ENCODE measurements at places on chromosomes 16 and 17.

- DNase-seq, result no peak
Observed at GRCh38 chr16:57822856-57823255, 20.6 kb upstream of the KIFC3 start.

- DNase-seq, result peak; percentile 40
Observed at GRCh38 chr17:61130330-61130729, 269.3 kb upstream of the TBX2 start.

GRCh38 chr16:73071131-73071940 lies 23.4 kb upstream of the ZFHX3 start:
- no peak for DNase-seq

- DNase-seq, result no peak
Observed at GRCh38 chr16:82911925-82912324, 285.2 kb downstream of the CDH13 start.

DNA sequence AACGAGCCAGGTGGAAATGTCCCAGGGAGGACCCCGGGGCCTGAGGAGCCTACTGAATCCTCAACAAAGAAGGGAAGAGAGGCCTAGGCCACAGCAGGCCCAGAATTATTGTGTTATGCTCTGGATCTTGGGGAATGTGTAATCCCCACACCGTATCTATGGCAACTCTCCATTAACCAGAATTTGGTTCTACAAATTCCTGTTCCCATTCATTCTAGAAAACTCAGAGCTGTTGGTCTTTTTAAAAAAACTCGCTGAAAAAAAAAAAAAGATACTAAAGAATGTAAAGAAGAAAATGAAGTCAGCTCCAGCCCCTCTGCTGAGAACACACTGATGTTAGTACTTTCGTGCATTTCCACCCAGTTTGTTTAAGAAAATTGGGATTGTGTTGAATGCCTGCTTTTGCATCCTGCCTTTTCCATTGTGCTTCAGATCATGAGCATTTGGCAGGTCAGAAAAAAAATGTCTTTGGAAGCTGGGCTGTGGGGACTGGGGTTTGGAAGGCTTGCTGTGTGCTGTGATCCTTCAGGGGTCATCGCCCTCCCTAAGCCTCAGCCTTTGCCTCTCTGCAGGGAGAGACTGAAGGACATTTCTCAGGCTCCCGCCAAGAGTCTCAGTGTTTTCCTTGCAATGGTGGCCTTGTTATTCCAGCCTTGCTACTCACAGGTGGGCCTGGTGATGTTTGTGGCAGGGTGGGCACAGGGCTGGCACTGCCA lies 69.5 kb downstream of the SREBF1 start:
- DNase-seq, result no peak

GRCh38 chr16:11487289-11487688 lies 99.4 kb downstream of the LITAF start:
- DNase-seq, result no peak

GRCh38 chr17:48818361-48818841 lies 1.4 kb upstream of the TTLL6 start:
- DNase-seq, result no peak

DNA sequence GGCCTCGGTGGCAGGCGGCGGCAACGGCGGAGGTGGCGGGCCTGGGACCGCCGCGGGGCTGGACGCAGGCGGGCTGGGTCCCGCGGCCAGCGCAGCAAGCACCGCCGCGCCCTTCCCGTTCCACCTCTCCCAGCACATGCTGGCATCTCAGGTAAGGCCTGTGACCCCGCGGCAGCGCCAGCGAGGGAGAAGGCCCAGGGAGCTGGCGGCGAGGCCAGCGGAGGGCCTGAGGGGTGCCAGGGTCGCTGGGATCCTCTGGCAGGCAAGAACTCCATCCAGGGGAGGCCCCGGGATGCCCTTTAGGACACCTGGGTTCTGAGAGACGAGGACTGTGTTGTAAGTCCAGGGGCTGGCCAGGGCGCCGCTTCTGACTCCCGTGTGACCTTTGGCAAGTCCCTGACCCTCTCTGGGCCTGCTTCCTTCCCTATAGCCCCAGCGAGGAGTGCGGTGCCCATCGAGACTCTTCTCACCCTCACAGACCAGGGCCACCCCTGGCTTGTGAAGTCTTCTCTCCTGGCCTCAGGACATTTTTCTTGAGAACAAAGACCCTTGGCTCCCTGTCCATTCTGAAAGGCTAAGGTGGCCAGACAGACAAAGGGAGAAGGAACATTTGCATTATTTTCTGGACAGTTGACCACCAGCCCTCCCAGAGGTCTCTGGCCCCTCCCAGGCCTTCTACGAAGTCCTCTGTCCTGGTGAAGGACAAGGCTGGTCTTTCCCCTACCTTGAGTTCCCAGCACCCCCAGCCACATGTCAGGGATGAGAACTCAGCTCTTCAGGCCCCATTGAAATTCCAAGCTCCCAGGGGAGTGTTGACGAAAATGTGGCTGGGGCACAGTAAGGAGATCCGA lies 6.3 kb downstream of the TBX2 start:
- DNase-seq, result no peak

GRCh38 chr16:11045846-11046245 lies 101.5 kb downstream of the CLEC16A start:
- no peak for DNase-seq
